ENCODE measurements at places on chromosomes 6 and 20.

DNA sequence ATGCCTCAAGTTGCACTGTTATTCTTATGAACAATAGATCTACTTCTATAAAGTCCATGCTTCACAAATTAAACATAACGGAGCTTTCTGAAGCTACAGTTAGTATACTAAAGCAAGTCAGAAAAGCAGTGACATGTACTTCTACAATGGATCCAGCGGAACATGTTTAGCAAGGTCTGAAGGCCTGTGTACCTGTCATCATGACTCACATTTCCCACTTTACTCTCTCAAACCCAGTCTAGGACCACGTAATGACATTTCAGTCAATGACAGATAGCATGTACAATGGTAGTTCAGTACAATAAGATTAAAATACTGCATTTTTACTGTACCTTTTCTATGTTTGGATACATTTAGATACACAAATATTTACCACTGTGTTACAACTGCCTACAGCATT lies 132.1 kb downstream of the MMS22L start:
- DNase-seq = no peak

DNA sequence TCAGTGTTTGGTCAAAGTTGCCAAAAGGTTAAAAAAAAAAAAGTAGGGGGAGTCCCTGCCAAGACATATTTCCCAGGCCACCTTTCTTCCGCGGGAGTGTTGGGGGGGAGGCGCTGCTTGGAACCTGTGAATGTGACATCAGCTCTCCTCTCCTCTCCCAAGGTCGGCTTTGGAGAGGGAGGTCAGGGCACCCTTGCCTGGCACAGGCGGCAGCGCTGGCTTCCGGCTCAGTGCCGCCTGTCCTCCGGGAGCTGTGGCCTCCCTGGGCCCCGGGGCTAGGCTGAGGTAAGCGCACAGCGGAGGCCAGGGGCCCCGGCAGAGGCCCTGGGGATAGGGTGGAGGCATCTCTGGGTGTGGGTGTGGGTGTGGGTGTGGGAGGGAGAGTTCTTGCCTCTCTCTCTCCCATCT lies 1.9 kb upstream of the EDN1 start:
- DNase-seq = no peak

GRCh38 chr6:109315341-109316110 lies 66.7 kb downstream of the CD164 start:
- no peak for DNase-seq

- no peak for DNase-seq
Measured at GRCh38 chr20:46007671-46008070, 1.0 kb upstream of the MMP9 start.

GRCh38 chr6:19478992-19479391 lies 358.2 kb upstream of the ID4 start:
- DNase-seq = no peak

DNA sequence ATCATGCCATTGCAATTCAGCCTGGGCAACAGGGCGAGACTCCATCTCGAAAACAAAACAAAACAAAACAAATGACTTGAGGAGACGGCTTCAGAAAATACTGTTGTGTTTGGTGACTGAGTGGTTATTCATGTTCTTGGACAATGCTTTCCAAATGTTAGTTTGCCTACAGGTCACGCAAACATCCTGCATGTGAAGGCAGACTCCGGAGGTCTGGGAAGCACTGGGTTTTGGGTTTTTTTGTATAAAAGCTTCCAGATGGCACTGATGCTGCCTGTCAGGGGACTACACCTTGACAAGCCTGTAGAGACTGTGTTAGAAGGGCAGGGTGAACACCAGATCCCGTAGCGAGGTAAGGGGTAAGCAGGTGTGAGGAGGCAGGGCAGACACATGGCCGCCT lies 81.7 kb downstream of the THBS2 start:
- DNase-seq = no peak

- DNase-seq = no peak
Measured at GRCh38 chr20:33400812-33401183, 521 bp downstream of the CDK5RAP1 start.

DNA sequence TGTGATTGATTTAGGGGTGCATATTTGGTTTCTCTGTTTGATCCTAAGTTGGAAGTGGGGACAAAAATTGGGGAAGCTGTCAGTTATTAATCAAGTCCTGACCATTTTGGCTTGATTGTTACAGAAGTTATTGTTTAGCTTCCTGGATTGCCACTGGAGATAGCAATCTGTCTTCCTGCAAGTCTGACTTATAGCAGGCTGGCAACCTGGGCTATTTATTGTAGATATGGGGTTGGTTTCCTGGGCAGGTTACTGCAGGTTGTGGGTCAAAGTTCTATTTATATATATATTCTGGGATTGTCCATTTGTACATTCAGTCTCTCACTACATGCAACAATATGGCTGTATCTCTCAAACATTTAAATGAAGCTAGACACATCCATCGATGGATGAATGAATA lies 17.8 kb downstream of the KCNS1 start:
- DNase-seq = no peak

DNA sequence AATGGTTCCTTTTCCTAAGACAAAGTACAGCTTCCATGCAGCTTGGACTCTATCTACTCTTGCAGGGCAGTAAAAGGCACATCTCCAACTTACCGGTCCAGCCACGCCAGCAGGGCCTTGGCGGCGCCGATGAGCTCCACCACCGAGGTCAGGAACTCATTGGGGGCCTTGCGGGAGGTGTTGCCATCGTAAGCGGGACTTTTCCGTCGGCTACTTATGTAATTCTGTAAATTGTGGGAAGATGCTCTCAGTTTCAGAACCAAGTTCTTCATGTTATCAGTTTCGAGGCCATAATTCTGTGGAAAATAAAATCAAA lies 68.5 kb downstream of the CNKSR3 start:
- DNase-seq = no peak

DNA sequence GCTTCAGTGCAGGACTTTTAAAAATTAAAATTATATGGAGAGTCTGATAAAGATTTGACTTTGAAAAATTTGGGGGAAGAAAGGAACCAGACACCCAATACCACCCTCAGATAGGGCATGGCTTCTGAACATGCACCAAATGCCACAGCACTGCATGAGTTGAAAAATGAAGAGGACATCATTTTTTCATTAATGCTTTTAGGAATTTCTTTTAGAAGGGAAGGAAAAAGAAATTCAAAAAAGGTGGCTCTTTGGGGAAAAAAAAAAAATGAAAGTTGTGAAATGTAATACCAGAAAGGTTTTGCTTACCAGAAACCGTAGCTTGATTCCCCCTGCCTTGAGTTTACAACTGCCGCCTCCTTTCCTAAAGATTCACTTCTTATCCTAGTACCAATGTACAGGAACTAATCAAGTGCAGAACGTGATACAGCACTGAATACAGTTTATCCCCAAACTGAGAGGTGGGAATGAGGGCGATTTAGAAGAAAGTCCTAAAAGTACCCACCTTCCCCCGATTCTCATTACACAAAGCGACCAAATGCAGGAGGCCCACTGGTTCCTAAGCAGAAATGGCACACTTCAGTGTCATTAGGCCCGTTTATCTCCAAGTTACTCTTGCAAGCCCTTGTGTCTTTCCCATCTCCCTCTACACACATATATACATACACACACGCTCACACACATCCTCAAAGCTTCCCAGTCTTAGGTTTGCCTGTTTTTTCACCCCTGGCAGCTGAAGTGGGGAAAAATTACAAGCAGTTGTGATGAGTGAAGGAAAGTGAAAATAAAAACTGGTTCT lies 2.8 kb downstream of the PPP1R10 start:
- DNase-seq = no peak

DNA sequence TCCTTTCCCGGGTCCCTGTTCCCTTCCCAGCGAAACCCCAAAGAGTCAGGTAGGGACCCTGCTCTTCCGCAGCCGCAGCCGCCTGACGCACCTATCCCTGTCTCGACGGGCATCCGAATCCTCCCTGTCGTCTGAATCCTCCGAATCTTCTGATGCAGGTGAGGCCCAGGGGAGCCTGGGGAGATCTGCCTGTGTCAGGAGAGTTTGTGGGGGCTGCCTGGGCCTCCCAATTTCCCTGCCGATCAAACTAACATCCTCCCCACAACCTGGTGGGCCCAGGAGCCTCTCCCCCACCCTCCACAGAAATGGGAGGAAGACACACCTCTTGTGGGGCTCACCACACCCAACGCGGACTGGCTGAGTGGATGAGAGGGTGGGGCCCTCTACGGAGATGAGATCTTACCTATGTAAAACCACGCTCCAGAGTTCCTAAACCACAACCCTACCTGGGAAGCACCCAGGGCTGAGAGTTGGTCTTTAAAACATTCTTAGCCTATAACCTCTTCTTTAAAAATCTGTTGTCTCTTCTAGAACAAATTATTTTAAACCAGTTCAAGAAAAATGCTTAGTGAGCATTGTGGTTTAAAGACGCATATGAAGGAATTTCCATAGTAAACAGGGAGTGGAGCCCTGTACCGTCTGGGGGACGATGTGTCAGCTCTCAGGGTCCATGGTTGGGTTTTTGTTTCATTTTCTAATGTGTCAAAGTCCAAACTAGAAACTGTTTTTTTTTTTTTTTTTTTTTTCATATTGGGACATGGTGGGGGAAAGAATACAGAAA lies 1.7 kb downstream of the CDC25B start:
- no peak for DNase-seq

DNA sequence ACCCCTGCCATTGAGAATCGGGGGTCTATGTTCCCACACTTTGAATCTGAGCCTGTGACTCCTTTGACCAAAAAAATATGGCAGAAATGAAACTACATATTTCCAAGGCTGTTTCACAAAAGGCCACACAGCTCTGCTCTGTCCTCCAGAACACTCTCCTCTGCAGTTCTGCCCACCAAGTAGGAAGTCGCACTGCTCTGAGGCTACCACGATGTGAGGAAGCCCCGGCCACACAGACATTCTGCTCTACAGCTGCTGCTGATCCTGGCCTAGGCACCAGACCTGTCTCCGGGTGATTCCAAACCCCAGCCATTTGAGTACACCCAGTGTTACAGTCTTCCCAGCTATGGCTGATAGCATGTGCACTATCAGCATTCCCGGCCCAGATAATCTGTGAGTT lies 85.1 kb downstream of the LYRM4 start:
- no peak for DNase-seq

GRCh38 chr20:33624399-33624798 lies 37.7 kb upstream of the C20orf144 start:
- no peak for DNase-seq

GRCh38 chr6:109165392-109165974 lies 70.2 kb downstream of the CEP57L1 start:
- no peak for DNase-seq

DNA sequence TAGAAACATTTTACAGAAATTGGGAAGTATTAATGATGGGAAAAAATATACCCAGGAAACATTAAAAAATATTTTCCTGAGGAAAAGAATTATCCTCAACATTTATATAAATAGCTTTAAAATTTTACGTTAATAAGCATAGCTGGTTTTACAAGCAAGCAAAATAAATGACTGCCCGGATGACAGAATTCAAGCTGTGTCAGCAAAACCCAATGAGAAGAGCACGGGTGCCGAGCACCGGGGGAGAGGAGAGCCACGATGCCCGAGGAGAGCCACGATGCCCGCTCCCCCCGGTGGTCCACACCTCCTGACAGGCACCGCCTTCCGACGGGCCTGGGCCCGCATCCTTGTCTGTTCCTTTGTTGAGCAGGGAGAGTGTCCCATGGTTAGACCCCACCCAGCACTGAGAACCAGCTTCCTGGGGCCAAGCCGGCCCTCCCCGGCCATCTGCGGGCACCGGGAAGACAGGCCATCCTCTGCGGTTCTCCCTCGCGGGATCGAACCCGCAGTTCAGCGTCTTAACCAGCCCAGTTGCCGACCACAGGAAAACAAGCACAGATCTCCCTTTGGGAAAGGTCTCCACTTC lies 63.3 kb upstream of the PDE10A start:
- no peak for DNase-seq

DNA sequence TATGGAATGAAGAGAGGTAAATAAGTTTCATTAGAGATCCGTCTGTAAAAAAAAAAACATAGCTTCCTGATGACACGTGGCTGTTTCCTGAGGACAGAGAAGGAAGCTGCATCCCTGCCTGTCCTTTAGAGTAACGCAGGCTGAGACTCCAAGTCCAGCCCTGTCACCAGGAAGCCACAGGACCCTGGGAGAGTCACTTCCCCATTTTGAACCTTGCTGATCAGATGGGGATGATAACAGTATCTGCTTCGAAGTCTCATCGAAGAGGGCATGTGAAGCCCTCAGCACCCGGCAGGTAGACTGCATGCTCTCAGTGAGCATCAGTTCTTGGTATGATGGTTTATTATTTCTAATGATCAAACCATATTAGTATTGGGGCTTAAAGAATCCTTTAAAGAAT lies 139.1 kb upstream of the KCNG1 start:
- DNase-seq = no peak

DNA sequence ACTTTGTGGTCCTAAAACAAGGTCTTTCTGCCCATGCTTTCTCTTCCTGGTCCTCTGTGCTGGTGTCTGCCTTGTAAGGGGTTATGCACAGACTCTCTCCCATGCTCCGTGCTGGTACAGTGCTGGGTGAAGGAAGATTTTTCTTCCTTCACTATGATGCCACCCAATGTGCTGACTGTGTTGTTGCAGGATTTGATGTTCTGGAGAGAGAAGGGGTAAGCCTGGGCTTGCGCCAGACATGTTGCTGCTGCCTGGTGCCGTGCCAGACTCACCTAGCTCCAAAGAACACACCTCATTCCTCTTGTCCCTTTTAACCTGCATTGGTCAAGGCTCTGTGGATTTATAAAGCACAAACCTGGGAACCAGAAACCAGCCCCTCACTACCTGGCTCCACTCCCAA lies 28.4 kb upstream of the ARMH2 start:
- DNase-seq = no peak

GRCh38 chr6:54892831-54893230 lies 46.3 kb downstream of the FAM83B start:
- no peak for DNase-seq

DNA sequence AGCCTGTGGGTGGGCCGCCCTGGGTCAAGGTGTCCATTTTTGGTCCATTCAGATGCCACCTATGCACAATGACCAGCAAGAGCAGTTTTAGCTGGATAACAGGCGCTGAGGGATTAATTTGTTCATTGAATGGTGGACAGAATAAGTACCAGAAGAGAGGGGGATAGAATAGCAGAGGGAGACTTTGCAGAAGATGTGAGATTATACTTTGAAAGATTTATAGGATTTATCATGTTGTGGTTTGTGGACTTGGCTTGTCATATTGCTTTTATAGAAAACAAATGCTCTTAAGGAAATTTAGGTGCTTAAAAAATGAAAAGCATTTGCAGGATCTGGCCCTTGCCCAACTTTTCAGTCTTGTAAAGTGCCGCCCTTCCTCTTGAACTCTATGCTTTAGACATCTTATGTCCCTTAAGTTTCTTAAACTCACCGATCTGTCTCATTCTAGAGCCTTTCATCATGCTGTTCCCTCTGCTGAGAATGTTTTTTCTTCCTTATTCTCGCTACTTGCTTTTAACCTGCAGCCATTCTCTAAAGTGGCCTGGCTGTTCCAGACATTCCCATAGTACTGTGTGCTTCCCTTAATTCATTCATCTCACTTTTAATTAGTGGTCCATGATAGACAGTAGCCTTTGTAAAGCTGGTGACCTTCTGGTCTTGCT lies 42.5 kb downstream of the CD109 start:
- DNase-seq = no peak

GRCh38 chr6:75201901-75202672 lies 3.8 kb downstream of the COL12A1 start:
- DNase-seq = no peak

- no peak for DNase-seq
Measured at GRCh38 chr6:56742122-56742791, 99.6 kb upstream of the DST start.
